Stimulated activated CD8-positive, alpha-beta memory T cell treated with anti-CD3 and anti-CD28 coated beads, Interleukin-15, amount 100 ng/mL, for 24 hours (primary cell): ENCODE measurements at places on chromosomes 1 and 21.

DNA sequence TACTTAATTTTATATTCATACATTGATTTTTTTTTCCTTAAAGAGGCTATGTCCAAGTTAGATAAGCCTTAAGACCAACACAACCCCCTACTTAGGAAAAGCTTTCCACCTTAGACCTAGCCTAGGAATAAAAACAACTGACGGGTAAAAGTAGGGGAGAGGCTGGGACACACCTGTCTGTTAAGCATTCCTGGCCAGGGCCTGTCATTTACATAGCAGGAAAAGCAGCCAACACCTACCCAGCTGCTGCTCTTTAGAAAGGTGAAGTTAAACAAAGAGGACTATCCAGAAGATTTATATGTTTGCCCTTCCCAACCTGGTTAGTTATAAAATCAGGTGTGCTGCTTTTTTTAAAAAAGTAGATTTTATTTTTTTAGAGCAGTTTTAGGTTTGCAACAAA is 29.1 kb upstream of the SAMD13 start:
- DNase-seq = no peak

DNA sequence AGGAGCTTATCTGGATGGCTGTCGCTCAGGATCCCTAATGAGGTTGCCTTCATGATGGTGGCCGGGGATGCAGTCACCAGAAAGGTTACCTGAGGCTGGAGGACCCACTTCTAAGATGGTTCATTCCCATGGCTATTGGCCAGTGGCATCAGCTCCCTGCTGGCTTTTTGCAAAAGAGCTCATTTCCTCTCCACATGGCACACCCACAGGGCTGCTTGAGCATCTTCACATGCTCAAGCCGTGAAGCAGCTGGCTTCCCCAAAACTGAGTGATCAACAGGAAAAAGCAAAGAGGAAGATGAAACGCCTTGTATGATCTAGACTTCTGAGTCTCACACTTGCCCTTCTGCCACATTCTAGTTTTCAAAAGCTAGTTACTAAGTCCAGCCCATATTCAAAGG is 124.6 kb upstream of the CXADR start:
- no peak for DNase-seq

DNA sequence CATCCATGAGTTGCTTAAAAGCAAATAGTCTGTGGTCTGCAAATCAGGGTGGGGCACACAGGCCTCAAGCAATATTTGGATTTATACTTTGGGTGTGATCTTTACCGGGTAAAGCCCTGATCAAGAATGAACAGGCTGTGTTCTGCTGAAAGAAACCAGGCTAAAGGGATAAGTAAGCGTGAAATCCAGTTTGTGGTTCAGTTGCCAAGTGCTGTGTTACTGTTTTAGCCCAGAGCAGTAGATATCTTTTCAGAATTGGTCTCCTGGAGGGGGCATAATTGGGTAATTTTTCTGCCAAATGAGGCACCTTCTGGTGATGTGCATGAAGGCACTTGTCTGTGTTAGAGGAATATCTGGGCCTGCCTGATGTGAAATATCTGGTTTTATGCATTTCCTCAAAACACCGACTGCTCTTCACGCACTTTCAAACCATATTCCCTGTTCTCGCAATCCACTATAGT is 21.4 kb downstream of the AIM2 start:
- no peak for DNase-seq

DNA sequence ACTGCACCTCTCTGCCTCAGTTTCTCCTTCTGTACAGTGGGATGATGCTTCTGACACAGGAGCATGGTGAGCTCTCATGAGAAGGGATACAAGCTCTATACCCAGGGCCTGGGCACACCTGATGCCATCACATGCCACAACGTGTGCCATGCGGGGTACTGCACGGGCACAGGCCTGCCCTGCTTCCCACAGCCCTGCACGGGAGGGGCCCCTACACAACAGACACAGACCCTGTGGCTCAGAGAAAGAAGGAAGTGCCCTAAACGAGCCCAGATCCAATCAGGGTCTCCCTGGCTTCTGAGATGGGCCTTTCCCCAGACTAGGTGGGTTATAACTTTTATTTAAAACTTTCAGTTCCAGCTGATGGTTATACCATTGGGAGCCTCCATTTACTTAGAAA is 24.6 kb downstream of the C2CD2 start:
- DNase-seq = no peak

DNA sequence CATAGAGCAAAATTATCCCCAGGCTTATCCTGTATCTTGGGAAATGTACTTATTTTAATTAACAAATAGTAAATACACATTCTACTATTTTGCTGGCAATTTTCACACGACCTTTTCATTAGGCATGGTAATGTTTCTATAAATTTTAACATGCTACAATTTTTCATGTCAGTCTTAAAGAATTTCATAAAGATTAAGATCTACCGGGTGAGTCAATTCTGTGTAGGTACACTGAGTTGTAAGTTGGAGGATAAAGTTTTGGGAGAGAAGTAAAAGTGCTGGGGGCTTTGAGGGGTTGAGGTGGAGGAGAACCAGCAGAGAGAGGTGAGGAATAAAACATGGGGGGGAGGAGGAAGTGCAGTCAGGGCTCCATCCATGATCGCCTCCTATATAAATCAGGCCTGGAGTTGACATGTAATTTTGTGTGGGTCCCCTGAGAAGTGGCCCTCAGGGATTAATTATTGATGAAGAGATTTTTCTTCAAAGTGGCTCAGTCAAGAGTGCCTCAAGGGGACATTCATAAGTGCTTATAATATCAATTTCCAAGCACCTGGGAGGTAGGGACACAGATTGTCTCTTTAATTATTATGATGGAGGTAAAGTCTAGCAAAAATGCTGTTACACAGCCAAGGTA is 7.2 kb downstream of the DPYD start:
- DNase-seq = no peak

- no peak for DNase-seq
Measured at GRCh38 chr21:27333096-27333495, 366.2 kb upstream of the ADAMTS5 start.

DNA sequence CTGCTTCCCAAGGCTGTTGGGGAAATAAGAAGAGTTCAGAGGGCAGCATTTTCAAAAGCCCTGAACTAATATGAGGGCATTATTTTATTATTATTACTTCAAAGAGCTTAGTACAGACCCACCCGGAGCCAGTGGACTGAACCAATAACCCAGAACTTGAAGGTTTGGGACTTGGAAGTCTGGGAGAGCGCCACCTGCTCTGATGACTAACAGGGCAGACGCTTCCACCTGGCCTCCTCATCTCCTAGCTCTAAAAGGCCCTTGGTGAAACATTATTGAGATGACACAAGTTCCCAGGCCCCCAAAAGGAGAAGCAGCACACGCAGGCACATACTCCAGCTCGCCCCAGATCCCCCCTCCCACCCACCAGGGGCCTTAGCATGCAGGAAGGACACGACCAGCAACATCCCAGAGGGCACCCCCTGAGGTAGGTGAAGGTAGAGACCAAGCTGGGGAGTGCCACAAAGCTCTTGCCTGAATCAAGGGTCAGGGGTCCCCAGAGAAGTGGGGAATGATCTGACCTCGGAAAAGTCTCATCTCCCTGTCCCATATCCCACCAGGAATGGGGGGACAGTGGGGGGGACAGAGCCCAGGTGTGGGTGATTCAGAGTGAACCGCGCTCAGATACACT is 1.3 kb downstream of the DLGAP3 start:
- DNase-seq = no peak

DNA sequence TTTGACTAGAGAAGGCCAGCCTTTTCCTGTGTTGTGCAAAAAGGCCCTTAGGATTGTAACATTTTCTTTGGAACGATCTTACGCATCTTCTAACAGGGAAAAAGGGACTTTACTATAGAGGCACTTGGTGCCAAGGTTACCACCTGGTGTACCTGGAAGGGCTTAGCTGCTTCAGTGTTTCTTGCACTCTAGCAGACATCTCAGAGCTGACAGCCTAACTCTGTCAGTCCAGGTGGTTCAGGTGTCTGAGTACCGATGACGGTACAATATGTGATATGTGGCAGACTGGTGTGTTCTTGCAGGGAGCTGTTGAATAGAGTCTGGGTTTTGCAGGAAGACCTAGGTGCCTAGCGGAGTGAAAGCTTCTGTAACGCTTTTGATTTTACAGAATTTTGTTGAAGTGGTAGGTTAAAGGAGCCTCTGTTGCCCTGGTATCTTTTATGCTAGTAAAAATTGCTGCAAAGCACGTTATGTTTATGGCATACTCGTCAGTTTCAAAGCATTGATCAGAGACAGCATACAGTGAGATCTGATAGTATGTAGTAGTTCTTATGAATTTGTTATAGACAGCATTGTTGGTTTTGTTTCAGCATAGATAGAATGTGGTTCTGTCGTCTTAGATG is 1.4 kb downstream of the MAGI3 start:
- DNase-seq = no peak

- no peak for DNase-seq
Measured at GRCh38 chr1:38512024-38512767, 347.4 kb downstream of the RRAGC start.

DNA sequence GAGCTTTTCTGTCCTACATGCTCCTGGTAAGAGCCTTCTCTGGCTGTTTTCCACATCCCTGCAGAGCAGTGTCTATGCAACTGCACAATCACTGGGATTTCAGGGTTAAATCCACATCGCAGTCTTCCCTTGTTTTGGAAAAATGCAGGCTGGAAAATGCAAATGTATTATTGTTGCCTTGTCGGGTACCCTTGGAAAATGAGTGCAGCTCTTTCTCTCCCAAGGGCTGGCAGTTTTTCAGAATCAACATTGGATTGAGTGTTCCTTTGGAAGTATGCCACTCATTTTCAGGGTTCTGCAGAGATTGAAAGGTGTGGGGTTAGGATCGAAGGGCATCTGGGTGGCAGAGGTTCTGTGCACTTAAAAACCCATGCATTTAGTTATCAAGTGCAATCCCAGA is 3.2 kb downstream of the NOS1AP start:
- DNase-seq = no peak

GRCh38 chr1:226342656-226343055 is 33.7 kb upstream of the LIN9 start:
- DNase-seq = no peak

DNA sequence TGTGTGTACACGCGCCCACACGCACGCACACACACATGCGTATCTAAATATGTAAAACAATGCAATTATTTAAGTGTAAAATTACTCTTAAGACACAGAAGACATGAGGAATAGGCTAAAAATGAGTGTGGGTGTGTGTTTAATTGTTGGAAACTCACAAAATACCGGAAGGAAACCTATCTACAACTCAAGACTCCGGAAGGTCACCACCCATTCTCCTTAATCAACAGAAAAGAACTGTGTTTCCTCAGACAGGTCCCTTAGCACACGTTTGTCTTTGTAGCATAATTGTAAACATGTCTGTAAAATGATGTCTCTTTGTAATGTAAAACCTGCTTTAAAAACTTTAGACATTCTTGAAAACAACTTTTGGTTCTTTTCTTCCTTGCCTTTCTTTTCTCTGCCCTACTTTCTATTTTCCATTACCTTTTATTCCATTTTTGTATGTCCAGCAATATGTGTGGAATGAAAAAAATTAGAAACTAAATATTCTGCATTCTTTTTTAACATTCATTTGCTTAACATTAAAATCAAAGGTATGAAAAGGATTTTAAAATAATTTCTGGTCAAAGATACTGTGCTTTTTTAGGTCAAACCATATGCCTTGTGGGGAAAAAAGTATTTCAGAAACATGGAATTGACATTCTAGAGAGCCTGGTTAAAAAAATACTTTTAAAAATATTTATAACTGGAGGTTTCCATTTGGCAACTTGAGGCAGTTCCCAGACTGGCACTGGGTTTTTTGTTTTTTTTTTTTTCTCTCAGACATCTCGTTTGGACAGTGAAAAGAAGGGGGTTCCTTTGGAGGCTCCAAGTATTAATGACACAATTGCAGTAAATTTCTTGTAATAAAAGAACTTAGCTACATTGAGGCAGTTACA is 46.2 kb downstream of the ATP5PF start:
- no peak for DNase-seq

DNA sequence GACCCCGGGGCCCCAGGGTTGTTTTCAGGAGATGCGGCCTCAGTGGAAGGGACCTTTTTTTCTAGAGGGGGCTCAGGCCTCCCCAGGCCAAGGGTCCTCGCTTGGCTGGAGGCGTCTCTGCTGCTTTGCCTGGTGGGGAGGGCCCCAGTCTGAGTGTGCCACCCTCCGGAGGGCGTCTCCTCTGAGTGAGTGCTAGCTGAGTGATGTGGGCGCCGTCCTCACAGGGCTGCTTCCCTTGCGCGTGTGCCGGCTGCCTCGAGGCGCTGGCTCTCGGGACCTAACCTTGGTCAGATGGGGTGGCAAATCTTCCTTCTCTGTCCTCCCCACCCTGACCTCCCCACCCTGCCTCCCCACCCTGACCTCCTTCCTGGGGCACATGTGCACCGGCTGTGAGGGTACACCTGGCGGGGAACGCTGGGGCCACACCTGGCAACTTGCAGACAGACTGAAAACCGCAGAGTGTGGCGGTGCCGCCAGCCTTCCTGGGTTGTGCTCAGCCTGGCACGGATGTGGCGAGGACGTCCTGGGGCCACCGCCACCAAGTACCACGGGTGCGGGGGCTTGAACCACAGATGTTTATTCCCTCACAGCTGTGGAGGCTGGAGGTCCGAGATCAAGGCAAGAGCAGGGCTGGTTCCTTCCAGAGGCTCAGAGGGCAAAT is 93.0 kb upstream of the TTC34 start:
- no peak for DNase-seq

- no peak for DNase-seq
Measured at GRCh38 chr1:195569934-195570333, 1038.3 kb downstream of the KCNT2 start.

DNA sequence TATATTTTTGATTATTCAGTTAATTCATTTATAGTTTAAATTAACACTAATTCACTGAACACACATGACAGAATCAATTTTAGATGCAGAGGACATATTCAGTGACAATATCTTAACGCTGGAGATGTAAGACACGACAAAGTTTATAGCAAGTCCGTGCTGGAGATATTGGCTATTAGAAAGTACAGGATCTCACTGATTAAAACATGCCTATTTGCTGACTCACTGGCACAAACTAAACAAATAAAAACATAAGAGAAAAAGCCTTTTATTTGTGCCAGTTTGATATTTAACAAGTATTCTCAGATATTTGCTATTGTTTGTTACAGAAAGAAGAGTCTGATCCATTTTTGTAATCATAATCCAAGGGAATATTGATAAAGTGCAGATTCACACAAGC is 1122.9 kb upstream of the B3GALT2 start:
- no peak for DNase-seq

DNA sequence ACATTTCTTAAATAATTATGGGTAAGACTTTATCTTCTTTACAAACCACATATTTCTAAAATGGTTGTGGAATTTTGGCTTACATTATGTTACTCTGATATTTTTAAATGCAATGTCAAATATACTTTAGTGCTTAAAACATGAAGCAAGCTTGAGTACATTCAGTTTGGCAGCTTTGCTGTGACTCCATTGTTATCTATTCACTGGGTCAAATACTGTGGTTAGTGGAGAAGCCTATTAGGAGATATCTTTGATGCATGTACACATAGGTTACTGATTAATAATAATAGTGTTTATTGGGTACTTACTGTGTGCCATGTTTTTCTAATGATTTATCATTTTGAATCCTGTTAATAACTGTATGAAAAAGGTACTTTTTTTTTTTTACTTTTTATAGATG is 520.4 kb upstream of the B3GALT2 start:
- DNase-seq = no peak
